ENCODE measurements at places on chromosomes 4 and X.

DNA sequence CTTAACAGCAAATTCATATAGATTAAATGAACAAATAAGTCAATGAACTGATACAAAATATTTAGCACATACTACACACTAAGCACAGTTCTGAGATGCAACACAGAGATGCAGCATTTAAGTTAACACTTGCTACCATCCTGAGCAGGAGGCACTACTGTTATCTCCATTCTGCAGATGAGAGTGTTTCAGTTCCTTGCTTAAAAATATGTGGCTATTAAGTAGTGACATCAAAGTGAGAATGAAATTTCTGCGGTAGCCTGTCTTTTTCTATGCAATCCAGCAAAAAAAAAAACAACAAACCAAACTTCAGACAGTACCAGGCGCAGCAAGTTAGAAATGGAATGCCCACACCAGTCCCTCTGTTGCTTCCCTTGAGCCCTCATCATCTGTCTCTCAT is 90.8 kb downstream of the SHISA3 start:
- peak; percentile 87 for ATAC-seq

DNA sequence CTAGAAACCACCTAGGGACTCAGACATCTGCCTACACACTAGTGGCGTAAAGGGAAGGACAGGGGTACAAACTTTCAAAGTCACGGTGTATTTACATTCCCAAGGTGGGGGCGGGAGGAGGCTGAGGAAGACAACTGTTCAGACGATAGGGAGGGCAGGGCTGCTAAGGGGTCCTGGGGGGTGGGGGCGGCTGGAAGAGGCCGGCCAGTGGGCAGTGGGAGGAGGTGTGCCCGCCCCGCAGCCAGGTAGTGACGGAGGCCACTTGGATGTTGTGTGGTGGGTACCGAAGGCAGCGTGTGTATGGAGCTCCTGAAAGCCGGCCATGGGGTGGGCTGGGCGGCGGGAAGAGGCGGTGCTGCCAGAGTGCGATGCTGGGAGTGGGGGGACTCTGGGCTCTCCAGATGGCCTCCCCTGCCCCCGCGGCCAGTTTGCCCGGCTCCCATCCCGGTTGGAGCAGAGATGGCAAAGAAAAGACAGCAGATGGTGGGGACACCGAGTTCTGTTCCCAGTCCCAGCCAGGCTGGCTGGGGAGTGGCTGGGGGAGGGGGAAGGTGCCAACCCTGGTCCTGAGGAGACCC is 24.2 kb downstream of the L1CAM start:
- ATAC-seq: no peak

- no peak for ATAC-seq
These were observed 163.9 kb upstream of the KIT start for GRCh38 chr4:54493862-54494261.

GRCh38 chr4:185479507-185479971 is 8.0 kb upstream of the CCDC110 start:
- peak; percentile 75 for ATAC-seq

- no peak for ATAC-seq
These were observed 43.1 kb downstream of the ADAMTS3 start for GRCh38 chr4:72525938-72526337.

- ATAC-seq: no peak
These were observed 34.2 kb downstream of the OCRL start for GRCh38 chrX:129574214-129574613.

DNA sequence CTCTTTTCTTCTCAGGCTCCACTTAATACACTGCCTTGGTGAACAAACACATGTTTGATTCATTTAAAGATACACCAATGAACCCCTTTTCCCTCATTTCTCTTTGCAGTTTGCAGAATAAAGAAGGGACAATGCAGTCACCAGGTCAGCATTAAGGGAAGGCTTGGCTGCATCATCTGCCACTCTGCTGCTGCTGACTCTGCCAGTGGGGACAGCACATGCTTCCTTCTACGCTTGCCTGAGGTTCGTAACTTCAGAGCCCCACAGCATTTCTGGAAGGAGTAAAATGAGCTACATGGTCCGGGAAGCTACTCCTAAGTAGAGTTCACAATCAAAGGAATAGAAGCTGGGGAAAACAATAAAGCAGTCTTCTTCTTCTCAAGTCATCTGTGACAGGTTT is 178.9 kb upstream of the GATB start:
- no peak for ATAC-seq

GRCh38 chr4:138945401-138945800 is 70.2 kb upstream of the NOCT start:
- ATAC-seq: no peak

DNA sequence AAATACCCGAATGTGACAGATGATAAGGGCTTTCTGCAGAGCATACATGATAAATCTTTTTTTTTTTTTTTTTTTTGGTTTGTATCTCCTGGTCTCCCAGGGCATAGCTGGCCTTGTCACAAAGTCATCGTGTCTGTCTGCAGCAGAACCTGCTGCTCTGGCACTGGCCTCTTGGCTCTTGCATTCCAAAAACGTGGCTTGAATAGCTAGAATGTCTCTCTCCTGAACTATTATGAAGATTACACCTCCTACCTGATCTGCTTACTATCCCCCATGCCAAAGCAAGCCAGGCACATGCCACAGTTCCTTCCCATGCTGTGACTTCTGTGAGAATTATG is 50.4 kb upstream of the SCRG1 start:
- no peak for ATAC-seq

DNA sequence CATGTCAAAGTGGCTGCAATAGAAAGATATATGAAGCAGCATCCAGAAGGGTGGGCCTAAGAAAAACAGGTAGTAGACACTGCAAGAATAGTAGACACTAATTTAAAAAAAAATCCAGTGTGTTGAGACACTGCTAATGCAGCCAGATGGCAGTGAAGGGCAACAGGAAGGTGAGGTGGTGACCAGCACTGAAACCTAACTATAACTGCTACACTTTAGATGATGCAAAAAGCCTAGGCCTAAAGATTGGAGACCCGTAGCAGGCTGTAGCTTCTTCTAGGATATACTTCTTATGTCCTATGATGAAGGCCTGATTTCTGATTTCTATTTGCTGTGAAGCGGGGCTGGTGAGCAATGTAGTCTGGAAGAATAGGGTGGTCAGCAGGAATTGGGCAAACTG is 38.7 kb upstream of the SH3KBP1 start:
- ATAC-seq: no peak

DNA sequence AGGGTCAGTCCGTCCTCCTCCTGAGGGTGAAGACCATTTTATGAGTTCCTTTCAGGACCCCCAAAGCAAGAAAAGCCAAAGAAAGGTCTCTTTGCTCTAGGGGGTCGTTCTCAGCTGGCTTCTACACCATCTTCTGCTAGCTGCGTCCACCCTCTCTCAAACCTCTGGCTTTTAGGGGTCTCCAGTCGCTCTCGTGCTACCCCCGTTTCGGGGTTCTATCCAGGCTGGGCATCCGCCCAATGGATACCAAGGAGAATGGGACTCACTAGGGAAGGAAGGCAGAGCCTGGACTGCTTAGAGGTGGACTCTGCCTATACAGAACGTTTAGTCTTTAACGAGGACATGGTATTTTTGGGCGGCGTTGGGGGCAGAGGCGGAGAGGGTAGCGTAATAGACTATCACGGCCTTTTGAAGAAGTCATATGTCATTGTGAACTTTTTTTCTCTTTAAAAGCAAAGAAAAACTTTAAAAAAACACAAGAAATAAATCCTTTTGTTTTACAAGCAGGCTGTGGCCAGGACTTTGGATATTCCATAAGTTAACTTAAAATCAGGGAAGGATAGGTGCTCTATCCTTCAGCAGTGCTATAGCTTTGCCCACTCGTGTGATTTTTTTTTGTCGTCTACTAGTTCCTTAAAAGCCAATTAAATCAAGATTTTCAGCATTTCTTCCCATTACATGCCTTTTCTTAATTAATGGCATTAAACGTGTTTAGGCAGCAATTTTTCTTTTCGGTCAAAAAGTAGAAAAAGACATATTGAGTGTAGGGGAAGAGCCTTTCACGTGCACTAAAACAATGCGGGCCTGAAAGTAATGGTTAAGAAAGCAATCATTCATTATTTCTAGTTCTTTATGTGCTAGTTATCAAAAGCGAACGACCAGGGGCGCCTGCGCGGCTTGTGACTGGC is 7.2 kb upstream of the PITX2 start:
- ATAC-seq: no peak

GRCh38 chr4:175443547-175443946 is 368.5 kb downstream of the GPM6A start:
- ATAC-seq: no peak

GRCh38 chr4:101527188-101527587 is 179.9 kb upstream of the PPP3CA start:
- ATAC-seq: peak; percentile 99

GRCh38 chr4:79585834-79586233 is 177.8 kb upstream of the GK2 start:
- ATAC-seq: no peak

DNA sequence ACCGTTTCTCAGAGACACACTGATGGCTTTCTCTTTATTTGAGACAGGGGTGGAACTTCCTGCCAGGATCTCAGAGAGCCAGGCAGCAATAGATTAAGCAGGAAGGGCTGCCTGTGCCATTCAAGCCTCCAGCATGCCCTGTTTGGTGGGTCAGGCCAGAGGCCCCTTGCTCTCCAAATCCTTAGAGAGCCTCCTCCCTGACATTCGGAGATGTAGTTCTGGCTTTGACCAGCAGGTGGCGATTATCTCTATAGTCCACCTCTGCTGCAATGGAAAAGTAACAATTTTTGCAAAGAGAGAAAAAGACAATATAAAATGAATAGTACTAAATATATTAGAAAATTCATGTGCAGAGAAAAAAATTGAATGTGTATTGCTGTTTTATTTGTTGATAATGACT is 93.9 kb downstream of the NXF2B start:
- no peak for ATAC-seq

GRCh38 chr4:139042981-139043460 is 27.4 kb downstream of the NOCT start:
- ATAC-seq: no peak

DNA sequence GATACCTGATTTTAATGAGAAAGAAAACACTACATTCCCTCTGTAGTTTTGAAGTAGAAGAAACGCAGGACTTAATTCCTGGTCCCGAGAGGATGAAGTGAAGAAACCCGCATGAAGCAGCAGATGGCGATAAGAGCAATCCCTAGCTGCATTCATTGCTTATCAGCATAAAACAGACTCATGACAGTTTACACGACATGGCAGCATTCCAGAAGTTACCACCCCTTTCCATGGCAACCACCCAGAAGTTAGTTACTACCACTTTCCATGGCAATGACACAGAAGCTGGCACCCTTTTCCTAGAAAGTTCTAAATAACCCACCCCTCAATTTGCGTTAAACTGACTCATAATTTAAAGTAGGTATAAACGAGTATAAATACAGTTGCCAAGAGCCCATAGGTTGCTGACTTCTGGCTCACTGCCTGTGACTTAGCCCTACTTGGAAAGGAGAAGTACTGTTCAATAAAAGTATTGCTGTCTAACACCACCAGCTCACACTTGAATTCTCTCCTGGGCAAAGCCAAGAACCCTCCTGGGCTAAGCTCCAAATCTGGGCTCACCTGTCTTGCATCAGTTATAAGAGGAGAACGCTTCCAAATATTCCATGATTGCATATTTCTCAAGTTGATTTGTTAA is 5.5 kb upstream of the XAGE2 start:
- ATAC-seq: no peak

- ATAC-seq: no peak
These were observed 1496.7 kb downstream of the TECRL start for GRCh38 chr4:62912531-62912930.

GRCh38 chr4:4862071-4862551 is 2.6 kb downstream of the MSX1 start:
- ATAC-seq: no peak

- no peak for ATAC-seq
These were observed 43.2 kb downstream of the SLC9A6 start for GRCh38 chrX:136028383-136028984.

DNA sequence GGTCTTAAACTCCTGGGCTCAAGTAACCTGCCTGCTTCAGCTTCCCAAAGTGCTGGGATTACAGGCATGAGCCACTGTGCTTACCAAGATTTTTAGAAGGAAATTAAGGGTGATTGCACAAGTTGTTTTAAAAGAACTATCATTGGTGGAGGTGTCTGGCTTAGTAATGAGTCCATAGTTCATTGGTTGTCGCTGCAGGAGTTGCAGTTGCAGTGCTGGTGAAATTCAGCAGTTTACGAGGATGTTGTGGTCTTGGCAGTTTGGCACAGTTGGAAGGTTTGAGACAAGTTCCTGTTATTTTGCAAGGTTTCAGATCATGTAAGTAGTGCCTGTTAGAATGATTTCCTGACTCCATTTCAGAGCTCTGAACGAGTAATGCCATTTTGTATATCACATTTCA is 48.1 kb downstream of the RAB40AL start:
- ATAC-seq: no peak

DNA sequence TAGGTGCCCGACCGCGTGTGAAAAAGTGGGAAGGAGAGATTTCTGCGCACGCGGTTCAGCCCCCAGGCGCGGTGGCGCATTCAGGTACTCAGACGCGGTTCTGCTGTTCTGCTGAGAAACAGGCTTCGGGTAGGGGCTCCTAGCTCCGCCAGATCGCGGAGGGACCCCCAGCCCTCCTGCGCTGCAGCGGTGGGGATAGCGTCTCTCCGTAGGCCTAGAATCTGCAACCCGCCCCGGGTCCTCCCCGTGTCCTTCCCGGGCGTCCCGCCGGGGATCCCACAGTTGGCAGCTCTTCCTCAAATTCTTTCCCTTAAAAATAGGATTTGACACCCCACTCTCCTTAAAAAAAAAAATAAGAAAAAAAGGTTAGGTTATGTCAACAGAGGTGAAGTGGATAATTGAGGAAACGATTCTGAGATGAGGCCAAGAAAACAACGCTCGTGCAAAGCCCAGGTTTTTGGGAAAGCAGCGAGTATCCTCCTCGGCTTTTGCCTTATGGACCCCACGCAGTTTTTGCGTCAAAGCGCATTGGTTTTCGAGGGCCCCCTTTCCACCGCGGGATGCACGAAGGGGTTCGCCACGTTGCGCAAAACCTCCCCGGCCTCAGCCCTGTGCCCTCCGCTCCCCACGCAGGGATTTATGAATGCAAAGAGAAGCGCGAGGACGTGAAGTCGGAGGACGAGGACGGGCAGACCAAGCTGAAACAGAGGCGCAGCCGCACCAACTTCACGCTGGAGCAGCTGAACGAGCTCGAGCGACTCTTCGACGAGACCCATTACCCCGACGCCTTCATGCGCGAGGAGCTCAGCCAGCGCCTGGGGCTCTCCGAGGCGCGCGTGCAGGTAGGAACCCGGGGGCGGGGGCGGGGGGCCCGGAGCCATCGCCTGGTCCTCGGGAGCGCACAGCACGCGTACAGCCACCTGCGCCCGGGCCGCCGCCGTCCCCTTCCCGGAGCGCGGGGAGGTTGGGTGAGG is 3.7 kb downstream of the SHOX start:
- no peak for ATAC-seq

- no peak for ATAC-seq
These were observed 136.4 kb upstream of the FAM9C start for GRCh38 chrX:13180807-13181206.

DNA sequence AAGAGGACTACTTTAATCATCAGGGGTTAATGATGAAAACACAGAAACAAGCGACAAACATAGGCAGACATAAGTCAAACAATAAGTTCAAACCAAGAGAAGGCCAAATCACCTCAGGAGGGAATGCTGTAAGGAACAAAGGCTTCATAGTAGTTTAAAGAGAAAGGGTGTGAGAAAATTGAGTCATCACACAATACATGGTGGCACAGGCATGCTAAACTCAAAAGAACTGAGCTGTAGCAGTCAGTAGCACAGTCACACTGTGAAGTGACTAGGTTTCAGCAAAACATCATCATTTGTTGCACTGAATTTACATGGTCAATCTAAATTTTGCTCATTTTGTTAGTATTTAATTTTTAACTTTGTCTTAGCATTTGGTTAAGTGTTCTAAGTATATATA is 24.2 kb downstream of the SMC1A start:
- ATAC-seq: no peak

Measured in stimulated activated memory B cell treated with anti-CD40 and anti-IgM and Interleukin-4, amounts not matched to agents 10 μg/mL and 1 μg/mL and 100 μg/mL, for 72 hours (primary cell).